ENCODE measurements at places on chromosomes 7 and 10.

GRCh38 chr10:4243651-4244050 lies 458.6 kb upstream of the KLF6 start:
- no peak for DNase-seq

DNA sequence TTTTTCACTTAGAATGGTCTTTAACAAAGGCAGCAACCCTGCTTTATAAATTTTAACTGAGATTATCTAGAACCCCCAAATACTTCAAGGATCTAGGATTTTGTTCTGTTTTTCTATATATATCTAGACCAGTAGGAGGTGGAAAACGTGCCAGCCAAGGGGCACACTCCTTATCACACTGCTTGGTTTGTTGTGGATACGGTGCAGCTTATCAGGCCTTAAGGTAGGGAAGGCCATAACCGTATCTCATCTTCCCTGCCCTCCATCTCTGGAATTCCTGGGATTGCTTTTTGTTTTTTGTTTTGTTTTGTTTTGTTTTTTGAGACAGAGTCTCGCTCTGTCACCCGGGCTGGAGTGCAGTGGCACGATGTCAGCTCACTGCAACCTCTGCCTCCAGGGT lies 75.4 kb downstream of the MPLKIP start:
- no peak for DNase-seq

DNA sequence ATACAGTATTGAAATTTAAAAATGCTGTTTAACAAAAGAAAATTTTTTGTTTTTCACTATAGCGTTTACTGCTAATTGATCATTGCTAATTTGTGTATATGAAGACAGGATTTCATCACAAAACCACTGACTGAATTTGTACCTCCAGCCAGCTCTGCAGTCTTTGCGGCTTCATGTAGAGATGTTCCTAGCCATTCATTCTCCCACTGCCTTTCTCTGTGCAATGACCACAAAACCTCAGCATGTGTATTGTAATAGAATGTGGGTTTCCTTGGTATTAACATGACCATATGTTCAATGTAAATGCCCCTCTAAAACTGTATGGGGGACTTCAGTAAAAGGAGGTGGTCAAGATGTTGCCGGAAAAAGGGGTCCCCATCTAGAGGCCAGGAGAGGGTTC lies 81.1 kb upstream of the STEAP1B start:
- no peak for DNase-seq

- no peak for DNase-seq
These were observed 513.4 kb upstream of the GHITM start for GRCh38 chr10:83625831-83626360.

DNA sequence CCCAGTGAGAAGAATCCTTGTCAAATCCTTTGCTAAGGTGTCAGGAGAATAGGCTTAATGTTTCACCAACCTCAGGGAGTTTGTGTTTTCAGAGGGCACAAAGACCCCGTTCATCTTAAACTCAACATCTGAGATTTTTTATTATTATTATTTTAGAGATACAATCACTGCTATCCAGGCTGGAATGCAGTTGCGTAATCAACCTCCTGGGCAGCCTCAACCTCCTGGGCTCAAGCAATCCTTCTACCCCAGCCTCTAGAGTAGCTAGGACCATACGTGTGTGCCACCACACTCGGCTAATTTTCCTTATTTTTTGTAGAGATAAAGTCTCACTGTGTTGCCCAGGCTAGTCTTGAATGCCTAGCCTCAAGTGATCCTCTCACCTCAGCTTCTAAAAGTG lies 599.2 kb downstream of the KCNMA1 start:
- DNase-seq: no peak

DNA sequence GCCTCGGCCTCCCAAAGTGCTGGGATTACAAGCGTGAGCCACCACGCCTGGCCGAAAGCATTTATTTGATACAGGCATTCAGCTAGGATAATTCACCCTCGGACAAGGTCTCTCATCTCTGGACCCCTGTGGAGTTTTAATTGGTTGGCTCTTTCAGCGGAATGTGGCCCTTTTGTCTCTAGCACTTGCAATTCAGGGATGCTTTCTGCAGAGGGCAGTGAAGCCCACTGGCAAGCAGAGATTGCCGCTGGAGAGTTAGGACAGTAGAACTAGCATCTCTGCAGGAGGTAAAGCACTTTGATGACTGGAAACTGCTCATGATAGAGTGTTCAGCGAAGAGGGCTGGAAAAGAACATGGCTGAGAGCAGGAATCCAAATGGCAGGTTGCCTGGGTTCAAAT lies 62.0 kb downstream of the SUFU start:
- no peak for DNase-seq

DNA sequence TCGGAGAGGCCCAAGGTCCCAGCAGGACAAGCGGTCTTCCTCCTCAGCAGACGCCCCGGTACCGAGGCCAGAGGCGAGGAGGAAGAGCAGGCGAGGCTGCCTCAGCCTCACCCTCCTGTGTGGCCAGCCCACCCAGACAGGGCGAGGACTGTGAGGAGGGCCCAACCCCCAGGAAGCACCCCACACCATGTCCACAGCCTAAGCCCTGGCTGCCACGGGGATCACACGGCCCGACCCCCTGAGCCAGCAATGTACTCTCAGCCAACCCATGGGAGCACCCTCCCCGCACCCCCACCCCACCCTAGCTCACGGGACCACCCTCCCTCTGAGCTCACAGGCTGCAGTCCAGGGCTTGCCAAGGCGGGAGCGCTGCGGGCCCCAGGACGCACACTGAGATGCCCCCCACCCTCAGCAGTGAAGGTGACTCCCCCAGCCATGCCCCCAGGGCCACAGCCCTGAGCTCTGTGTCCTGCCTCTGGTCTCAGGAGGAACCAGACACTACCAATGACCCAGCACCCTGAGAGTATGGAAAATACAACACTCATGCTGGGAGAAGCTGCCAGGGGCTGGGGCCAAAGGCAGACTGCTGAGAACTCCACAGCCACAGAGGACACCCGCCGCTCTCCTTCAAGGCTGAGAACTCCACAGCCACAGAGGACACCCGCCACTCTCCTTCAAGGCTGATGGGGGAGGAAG lies 93.6 kb downstream of the MAD1L1 start:
- DNase-seq: no peak

GRCh38 chr10:78742730-78743615 lies 325.8 kb upstream of the ZMIZ1 start:
- DNase-seq: no peak

DNA sequence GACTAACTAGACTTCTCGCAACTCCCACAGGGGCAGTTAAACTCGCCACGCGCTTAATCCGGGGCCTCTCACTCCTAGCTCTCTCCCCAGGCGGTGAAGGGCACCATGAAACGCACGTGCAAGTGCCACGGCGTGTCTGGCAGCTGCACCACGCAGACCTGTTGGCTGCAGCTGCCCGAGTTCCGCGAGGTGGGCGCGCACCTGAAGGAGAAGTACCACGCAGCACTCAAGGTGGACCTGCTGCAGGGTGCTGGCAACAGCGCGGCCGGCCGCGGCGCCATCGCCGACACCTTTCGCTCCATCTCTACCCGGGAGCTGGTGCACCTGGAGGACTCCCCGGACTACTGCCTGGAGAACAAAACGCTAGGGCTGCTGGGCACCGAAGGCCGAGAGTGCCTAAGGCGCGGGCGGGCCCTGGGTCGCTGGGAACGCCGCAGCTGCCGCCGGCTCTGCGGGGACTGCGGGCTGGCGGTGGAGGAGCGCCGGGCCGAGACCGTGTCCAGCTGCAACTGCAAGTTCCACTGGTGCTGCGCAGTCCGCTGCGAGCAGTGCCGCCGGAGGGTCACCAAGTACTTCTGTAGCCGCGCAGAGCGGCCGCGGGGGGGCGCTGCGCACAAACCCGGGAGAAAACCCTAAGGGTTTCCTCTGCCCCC lies 19.5 kb downstream of the WNT8B start:
- DNase-seq: peak; percentile 31

GRCh38 chr7:140506788-140507464 lies 27.6 kb upstream of the MKRN1 start:
- no peak for DNase-seq

- no peak for DNase-seq
These were observed 17.3 kb upstream of the CSGALNACT2 start for GRCh38 chr10:43120929-43121314.

DNA sequence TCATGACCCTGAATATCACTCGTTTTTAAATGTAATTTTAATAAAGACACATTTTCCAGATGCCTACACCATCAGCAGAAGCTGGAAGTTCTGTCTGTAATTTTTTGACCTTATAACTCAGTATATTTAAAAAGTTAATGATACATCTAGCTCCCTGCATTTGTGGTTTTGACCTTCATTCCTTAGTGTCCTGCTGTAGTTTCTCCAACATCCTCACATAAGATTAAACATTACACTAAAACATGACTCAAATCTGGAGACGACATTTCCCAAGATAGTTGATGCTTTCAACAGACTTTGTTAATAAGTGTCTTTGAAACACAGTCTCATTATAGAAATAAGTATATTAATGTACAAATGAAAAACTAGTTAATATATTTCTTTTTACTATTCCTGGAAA lies 363.1 kb downstream of the POM121L12 start:
- DNase-seq: no peak

DNA sequence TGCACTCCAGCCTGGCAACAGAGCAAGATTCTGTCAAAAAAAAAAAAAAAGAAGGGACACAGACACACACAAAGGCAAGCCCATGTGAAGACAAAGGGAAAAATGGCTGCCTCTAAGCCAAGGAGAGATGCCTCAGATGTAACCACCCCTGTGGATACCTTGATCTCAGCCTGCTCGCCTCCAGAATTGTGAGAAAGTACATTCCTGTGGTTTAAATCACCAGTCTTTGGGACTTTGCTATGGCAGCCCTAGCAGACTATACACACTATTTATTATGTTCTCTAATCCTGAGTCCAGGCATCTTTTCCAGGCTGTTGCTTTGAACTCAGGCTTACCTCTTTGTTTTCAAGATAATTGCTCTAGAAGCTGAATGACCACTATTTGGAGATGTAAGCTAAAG lies 494.3 kb downstream of the GALNT17 start:
- no peak for DNase-seq

GRCh38 chr7:19470031-19470430 lies 238.8 kb downstream of the POLR1F start:
- no peak for DNase-seq

- no peak for DNase-seq
These were observed 807.5 kb upstream of the SORCS1 start for GRCh38 chr10:107971973-107972372.

- no peak for DNase-seq
These were observed 240.2 kb downstream of the PRKG1 start for GRCh38 chr10:51314481-51314880.

DNA sequence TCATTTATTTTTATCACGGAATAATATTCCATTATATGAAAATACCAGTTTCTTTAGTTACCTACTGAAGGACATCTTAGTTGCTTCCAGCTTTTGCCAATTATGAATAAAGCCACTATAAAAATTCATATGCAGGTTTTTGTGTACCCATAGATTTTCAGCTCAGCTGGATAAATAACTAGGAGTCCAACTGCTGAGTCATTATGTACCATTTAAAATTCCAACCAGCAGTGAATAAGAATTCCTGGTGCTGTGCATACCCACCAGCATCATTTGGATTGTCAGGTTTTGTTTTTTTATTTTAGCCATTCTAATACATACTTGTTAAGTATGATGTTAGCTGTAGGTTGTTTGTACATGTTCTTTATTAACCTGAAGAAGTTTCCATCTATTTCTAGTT lies 14.5 kb downstream of the FAM24B start:
- DNase-seq: no peak

Data from stimulated activated CD8-positive, alpha-beta memory T cell treated with anti-CD3 and anti-CD28 coated beads, Interleukin-4, amount 100 ng/mL, for 1 hour (primary cell).